ENCODE measurements at places on chromosomes 11 and 22.

- DNase-seq = peak; percentile 54
These were observed 1.9 kb downstream of the ACR start for GRCh38 chr22:50739894-50740293.

DNA sequence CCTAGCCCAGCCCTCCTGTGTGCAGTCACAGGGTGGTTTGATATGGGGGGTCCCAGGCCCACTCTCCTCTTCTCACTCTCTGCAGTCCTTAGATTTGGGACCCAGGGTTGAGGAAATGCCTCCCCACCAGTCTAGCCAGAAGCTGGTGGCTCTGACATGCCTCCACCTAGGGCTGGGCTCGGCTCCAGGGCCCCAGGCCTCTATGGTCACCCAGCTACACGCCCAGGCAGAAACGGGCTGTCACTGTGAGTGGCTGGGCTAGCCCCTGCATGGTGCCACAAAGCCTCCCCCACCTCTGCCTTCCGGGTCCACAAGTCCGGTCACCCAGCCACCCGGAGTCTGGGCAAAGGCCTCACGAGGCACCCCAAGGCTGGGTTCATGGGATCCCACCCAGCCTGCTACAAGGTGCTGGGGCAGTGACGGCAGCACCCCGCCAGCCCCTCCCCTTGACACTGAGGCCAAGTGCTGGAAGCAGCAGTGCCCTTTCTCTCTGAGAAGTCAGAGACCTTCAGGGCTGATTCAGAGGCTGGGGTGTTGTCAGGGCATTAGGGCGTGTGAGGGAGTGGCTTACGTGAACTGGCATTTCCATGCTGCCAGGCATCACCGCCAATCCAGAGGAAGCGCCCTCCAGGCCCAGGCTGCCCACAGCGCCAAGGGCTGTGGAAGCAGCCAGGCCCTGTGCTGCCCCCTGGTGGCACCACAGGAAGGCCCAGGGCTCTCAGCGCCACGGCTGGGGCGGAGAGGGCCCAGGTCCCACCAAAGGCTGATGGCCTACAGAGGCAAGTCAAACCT, 638 bp upstream of the PITPNM1 start:
- DNase-seq = peak; percentile 87

GRCh38 chr11:65863889-65864705, 3.9 kb downstream of the MUS81 start:
- no peak for DNase-seq

- no peak for DNase-seq
These were observed 57.6 kb upstream of the BLID start for GRCh38 chr11:122173587-122173986.

DNA sequence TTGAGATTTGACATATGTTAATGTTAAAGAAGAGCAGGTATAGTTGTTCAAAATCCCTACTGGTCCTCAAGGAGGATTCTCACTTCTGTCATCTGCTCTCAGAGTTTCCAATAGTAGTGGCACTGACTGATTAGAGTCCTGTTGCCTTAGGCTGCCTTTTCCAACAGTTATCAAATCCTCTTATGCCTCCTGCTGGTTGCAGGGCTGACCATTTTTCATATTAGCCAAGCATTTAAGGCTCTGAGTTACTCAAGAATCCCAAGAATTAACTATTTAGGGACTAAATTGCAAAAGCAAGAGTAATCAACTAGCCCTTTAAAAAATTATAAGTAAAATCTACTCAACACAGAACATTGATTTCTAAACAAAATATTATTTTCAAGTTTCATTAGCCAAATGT, 212.0 kb upstream of the CHORDC1 start:
- DNase-seq = no peak

- DNase-seq = peak; percentile 66
These were observed 58.3 kb downstream of the MYH9 start for GRCh38 chr22:36329254-36330078.

Measured in tibial artery (tissue), 4 donors.